PC-9 (cell line): ENCODE measurements at places on chromosomes 1 and 21.
A peak's percentile ranks its signal among the peaks of the same experiment; 100 is the strongest.

DNA sequence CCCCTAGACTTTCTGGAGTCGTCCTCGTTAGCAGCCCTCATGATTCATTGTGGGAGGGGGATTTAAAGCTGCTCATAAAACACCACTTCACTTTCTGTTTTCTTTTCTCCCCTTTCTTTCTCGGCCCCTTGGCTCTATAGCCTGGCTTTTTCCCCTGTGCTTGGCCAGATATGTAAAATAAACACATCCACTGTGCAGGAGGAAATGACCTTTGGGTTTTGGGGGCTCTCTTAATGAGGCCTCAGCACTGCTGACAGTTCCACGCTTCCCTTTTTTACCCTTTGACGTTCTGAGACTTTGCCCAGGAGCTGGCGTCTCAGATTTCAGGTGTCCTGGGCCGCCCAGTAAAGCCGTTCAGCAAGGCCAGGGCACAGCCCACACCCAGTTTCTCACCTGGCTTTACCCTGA is 65.7 kb downstream of the RUNX3 start:
- no peak for DNase-seq
- no peaks in the 10 kb centered on the region for H3K27me3 ChIP-seq
- no peaks in the 10 kb centered on the region for H3K36me3 ChIP-seq
- no peak overlapping the region for H3K4me3 ChIP-seq
- H3K4me1 ChIP-seq = peaks cover 4% of the 10 kb centered on the region; the same call in 1 of the 2 replicates
- H3K27ac ChIP-seq = no peak overlapping the region

DNA sequence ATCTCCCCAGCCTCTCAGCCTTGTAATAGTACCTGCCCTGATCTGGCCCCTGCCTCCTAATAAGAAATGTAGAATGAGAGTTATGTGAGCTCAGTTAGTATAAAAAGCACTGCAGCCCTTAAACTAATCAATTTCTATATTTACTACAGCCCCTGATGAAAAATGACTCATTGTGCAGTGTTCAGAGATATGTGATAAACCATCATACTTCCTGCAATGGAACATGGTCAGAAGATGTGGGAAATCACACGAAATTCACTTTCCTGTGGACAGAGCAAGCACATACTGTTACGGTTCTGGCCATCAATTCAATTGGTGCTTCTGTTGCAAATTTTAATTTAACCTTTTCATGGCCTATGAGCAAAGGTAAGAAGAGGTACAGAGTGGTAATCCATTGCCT is 176.8 kb upstream of the PDE4B start:
- H3K27ac ChIP-seq = no peak overlapping the region
- DNase-seq = no peak
- H3K27me3 ChIP-seq = no peaks in the 10 kb centered on the region
- H3K36me3 ChIP-seq = no peaks in the 10 kb centered on the region
- no peaks in the 10 kb centered on the region for H3K4me1 ChIP-seq
- H3K4me3 ChIP-seq = no peak overlapping the region

GRCh38 chr1:193066606-193067005 is 7.2 kb downstream of the RO60 start:
- no peaks in the 10 kb centered on the region for H3K27me3 ChIP-seq
- H3K4me1 ChIP-seq = peaks cover 2% of the 10 kb centered on the region; the same call in 1 of the 2 replicates
- no peak for DNase-seq
- H3K4me3 ChIP-seq = no peak overlapping the region
- H3K36me3 ChIP-seq = peaks cover 3% of the 10 kb centered on the region; the same call in 1 of the 2 replicates

GRCh38 chr1:231260351-231260750 is 19.3 kb downstream of the GNPAT start:
- peaks cover 58% of the 10 kb centered on the region for H3K36me3 ChIP-seq
- H3K27ac ChIP-seq = no peak overlapping the region
- no peaks in the 10 kb centered on the region for H3K4me1 ChIP-seq

DNA sequence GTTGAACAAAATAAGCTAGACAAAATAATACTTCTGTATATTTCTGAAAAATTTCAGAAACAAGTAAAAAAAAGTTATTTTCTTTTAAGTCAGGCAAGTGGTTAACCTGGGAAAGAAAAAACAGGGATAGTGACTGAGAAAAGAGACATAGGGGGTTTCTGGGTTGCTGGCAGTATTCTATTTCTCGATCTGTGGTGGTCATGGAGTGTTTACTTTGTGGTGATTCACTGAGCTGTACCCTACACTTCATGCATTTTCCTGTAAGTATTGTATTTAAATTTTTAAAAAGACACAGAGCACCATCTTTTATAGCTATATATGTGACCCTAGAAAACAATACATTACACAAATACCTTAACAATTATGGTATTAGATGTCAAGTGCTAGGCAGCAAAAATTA is 58.2 kb downstream of the ZNF644 start:
- no peak for DNase-seq
- H3K36me3 ChIP-seq = peaks cover 33% of the 10 kb centered on the region; the same call in 1 of the 2 replicates
- no peak overlapping the region for H3K27ac ChIP-seq
- no peaks in the 10 kb centered on the region for H3K27me3 ChIP-seq
- H3K4me3 ChIP-seq = no peak overlapping the region
- H3K4me1 ChIP-seq = peaks cover 17% of the 10 kb centered on the region

DNA sequence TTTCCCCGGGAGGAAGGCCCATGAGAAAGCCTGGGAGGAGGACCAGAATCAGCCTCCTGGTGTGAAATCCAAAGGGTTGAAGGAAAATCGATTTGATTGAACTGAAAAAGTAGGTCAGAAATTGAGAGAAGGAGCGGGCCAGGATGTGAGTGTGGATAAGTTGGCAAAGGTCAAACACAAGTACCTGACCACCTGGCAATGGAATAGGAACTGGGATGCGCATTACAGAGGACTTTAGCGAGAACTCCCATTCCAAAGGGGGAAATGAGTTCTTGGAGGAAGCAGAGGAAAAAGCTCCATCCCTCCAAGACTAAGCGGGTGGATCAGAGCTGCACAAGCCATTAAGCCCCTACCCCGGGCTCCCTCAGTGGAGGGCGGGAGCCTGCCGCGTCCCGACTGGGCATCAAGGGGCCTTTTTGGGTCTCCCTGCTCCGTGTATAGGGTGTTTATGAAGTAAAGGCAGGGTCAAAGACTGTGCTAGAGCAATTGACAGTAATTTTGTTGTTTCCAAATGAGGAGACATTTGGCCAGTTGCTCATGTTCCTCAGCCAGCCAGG is 56.4 kb downstream of the TGFB2 start:
- no peak overlapping the region for H3K27ac ChIP-seq
- no peak overlapping the region for H3K4me3 ChIP-seq
- no peaks in the 10 kb centered on the region for H3K27me3 ChIP-seq
- peaks cover 21% of the 10 kb centered on the region; the same call in 1 of the 2 replicates for H3K36me3 ChIP-seq
- no peak for DNase-seq

GRCh38 chr1:44256762-44257554 is 43.7 kb downstream of the DMAP1 start:
- H3K4me3 ChIP-seq = no peak overlapping the region
- 0 out of 2 replicates have a peak, but pooled peaks cover 11% of the 10 kb centered on the region for H3K36me3 ChIP-seq
- peaks cover 13% of the 10 kb centered on the region for H3K4me1 ChIP-seq
- no peak for DNase-seq
- no peaks in the 10 kb centered on the region for H3K27me3 ChIP-seq

DNA sequence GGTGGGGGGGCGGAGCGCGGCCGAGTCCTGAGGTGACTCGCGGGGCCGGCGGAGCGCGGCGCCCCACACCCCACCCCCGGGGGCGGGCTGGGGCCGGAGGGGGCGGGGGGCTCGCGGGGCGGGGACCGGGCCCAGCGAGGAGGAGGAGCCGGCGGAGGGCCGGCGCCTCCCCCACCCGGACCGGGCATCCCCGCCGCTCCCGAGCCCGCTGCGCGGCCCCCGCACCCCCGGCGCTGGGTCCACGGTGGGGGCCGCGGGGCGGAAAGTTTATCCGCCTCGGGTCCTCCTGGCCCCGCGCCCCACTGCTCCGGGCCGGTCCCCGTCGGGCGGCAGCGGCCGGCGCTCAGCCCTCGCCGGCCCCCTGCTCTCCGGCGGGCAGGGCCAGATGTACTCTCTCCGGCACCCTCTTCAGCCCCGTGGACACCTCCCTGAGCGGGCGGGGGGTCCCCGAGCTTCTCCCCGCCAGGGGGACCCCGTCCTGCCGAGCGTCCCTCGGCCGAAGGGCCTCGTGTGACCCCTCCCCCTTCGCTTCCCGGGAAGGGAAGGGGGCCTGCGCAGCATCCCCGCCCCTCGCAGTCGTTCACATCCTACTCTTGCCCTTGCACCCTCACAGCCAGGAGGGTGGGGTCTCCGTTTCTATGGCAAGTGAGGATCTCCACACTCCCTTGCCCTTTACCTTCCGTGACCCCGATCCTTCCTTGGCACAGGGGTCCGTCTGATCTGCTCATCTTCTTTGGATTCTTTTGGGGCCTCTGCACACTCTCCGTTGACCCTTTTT is 663 bp downstream of the CAMTA1 start:
- no peak for DNase-seq
- H3K36me3 ChIP-seq = no peaks in the 10 kb centered on the region
- no peaks in the 10 kb centered on the region for H3K27me3 ChIP-seq
- no peak overlapping the region for H3K27ac ChIP-seq
- peak overlapping the region; percentile 64 for H3K4me3 ChIP-seq

- H3K4me3 ChIP-seq = no peak overlapping the region
- H3K4me1 ChIP-seq = no peaks in the 10 kb centered on the region
- no peak for DNase-seq
- H3K36me3 ChIP-seq = no peaks in the 10 kb centered on the region
- H3K27me3 ChIP-seq = no peaks in the 10 kb centered on the region
- H3K27ac ChIP-seq = no peak overlapping the region
Measured at GRCh38 chr21:16307256-16307655, 577.5 kb downstream of the USP25 start.

- no peaks in the 10 kb centered on the region for H3K36me3 ChIP-seq
- no peaks in the 10 kb centered on the region for H3K4me1 ChIP-seq
- no peaks in the 10 kb centered on the region for H3K27me3 ChIP-seq
Measured at GRCh38 chr1:87956072-87956471, 627.4 kb downstream of the LMO4 start.

DNA sequence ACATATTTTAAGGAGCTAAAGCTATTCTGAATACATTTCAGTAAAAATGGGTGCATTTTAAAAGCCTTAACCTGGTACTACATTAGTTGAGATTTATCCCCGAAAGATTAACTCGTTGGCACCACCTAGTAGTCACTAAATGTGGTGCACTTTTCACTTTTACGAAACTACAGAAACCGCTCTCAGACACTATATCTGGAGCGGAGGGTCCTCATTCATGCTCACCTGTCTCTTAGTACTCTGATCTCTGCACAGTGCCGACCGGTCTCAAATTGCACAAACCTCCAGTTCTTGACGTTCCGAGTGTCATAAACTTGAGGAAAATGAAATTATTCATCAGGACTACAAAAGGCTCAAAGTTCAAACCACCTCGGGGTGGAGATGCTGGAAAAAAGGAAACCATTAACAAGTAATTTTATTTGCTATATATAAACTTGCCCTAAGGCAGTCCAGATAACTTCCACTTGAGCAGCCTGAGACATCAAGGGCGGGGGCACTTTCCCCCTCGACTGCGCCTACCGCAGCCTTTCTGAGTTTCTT is 722 bp downstream of the LZIC start:
- H3K27me3 ChIP-seq = no peaks in the 10 kb centered on the region
- H3K4me3 ChIP-seq = peak overlapping the region; percentile 86
- DNase-seq = peak; percentile 32
- H3K36me3 ChIP-seq = no peaks in the 10 kb centered on the region
- peaks cover 6% of the 10 kb centered on the region for H3K4me1 ChIP-seq

DNA sequence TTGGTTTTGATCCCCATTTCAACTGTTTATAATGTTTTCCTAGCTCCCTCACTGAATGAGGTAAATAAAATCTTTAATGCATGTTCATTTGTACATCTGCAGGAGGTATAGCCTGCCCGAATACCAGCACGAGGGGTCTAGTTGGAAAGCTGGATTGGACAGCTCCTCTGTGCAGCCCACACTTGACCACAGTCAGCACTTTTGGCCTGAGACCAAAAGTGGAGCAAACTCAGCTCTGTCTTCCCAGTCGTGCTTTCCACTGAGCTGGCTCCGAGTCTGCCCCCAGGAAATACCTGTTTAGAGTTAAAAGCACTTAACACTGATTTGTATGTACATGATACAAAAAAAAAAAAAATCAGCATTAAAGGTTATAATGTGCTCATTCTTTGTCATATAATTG is 224.4 kb downstream of the DSCAM start:
- DNase-seq = no peak
- H3K36me3 ChIP-seq = no peaks in the 10 kb centered on the region
- H3K4me1 ChIP-seq = no peaks in the 10 kb centered on the region
- no peak overlapping the region for H3K4me3 ChIP-seq

GRCh38 chr21:37199057-37199924 is 67.8 kb downstream of the VPS26C start:
- no peaks in the 10 kb centered on the region for H3K27me3 ChIP-seq
- peak; percentile 35 for DNase-seq

DNA sequence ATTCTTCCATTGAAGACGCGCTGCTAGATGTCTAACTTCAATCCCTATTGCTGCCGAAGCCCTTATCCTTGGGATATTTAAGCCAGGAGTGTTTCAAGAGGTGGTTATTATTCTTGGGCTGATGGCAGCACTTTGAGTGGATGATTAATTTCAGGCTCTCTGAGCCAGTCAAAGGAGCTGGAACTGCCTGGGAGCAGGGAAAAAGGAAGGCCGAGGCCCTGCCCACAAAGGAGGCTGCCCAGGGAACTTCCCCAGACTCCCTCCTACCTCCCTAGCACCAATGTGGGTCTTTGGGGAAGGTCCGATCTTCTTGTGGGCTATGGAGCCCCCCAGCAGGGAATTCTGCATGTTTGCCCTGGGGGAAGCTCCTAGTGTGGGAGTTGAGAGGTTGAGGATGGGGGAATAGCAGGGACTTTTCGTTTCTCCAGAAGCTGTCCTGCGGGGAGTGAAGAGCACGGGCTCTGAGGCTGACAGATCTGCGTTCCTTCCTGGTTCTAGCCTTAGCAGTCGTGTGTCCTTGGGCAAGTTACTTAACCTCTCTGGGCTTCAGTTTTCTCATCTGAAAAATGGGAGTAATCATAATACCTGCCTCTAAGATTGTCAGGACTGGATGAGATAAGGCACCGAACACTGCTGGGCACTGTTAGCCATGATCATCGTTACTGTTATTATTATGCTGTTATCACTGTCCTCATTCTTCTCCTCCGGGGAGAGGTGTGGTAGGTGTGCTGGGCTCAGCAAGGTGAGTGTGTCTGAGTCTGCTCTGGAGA is 6.3 kb downstream of the KCNQ4 start:
- H3K27ac ChIP-seq = no peak overlapping the region
- no peaks in the 10 kb centered on the region for H3K4me1 ChIP-seq
- no peak overlapping the region for H3K4me3 ChIP-seq
- H3K27me3 ChIP-seq = no peaks in the 10 kb centered on the region
- no peak for DNase-seq
- H3K36me3 ChIP-seq = no peaks in the 10 kb centered on the region
